ENCODE measurements at places on chromosomes 3 and 15. TPM values are rescaled to one million over a fixed set of nuclear protein-coding genes. Genes with fewer than 3 reads are reported as not detected.

DNA sequence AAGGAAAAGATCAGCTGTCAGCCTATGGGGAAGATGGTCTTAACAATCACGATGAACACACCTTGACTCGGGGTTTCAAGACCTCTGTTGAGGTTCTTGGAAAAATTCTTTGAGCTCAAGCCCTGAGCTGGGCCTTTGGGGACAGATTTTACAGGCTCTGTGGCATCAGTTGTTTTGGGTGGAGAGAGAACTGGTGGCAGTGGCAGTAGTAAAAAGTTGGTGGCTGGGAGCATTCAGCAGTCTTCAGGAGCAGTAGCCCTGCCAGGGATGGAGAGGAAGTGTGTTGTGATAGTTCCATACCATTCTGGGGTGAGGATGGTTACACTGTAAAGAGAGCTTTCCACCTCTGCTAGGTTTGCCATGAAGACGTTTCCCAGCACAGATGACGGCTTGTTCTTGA is 4.9 kb upstream of the KY start:
- no peak for DNase-seq

DNA sequence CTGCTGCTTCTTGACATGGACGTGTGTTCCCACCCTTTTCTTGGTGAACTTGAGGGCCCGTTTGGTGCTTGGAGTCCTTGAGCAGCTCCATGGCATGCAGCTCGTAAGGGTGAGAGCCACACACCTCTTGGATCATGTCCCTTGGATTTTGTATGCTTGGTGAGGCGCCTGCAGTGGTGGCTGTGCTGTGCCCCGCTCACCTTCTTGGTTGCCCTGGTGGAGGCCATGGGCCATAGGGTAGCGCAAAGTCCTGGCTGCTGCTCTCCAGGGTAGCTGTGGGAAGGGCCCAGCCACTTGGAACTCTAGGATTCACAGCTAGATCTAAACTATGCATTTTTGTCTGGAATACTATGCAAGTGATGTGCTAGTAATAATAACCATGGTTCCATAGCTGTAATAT is 26.7 kb upstream of the DPPA4 start:
- no peak for DNase-seq

The ADAMTS9 gene
- total RNA-seq = 14.3 TPM

DNA sequence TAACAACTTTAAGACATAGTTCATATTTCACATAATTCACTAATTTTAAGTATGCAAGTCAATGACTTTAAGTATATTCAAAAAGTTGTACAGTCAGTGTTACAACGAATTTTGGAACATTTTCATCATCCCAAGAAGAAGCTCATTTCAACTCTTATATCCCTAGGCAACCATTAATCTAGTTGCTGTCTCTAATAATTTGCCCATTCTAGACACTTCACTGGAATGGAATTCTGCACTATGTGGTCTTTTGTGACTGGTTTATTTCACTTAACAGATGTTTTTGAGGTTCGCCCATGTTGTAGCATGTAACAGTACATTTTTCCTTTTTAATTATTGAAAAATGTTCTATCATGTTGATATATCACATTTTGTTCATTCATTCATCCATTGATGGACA is 104.2 kb upstream of the SPRED1 start:
- DNase-seq = no peak

The RETNLB gene
- 97.9 TPM for total RNA-seq

The HRG gene
- total RNA-seq = 0.25 TPM

Data from colonic mucosa (tissue), 4 donors.